Astrocyte (in vitro differentiated cells and primary cell): ENCODE measurements at places on chromosomes 16 and 17.

DNA sequence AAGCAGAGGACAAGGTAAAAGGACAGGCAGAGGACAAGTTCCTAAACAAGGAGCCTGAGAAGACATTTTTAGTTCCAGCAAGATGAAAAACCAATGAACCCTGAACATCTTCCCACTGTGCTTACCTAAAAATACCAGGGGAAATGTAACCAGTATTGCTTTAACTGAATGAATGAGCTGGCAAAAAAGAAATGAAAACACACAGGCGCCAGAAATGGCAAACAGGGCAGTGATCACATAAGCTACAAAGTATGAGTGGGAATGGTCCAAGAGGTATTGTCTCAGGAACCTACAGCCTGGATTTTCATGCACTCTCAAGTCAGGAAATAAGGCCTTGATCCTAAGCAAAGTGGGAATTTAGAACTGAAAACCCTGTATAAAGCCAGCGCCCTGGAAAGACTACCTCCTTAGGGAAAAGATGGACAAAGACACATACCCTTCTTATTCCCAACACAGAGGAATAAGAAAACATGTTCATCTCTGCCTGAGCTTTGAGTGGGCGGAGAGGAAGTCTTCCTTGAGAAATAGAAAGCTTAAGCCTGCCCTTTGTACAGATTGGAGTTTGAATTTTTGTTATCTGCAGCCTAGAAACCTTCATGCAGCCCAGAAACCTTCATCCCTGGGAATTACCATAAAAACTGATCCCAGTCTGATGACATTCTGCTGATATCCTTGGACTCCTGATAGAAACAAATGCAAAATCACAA, 2.1 kb downstream of the CMTM2 start:
- DNase-seq: peak; percentile 57

DNA sequence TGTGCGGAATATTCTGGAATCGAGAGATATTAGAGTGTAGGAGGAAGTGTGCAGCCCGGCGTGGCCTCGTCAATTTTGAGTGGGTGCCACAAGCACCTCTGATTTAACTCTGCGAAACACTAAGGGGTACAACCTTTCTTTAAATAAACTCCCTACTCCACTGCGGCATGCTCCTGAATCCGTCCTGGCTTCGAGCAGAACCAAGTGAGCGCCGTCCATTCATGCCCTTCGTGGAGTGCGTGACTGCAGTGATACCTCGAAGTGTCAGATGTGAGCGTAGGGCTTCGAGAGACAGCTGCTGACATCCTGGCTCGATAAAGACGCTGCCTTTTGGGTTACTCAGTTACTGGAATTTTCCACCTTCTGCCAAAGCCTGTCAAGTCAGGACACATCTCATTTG, 128.8 kb downstream of the FOXL1 start:
- DNase-seq: no peak

DNA sequence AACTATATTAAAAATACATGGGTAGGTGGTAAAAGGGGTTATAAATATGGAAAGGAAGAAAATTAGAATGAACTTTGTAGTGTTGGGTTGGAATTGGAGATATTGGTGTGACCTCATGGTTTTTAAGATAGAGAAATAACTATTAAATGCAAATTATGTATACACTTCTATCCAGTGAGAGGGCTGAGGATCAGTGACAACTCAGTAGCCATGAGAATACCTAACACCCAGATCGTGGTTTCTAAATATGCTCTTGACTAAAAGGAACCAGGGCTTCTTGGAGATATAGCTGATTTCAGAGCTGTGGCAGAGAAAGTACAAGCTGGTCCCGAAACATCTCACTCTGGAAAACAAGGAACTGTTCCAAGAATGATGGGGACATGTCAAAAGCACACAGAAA, 44.4 kb downstream of the SLC6A4 start:
- DNase-seq: no peak

DNA sequence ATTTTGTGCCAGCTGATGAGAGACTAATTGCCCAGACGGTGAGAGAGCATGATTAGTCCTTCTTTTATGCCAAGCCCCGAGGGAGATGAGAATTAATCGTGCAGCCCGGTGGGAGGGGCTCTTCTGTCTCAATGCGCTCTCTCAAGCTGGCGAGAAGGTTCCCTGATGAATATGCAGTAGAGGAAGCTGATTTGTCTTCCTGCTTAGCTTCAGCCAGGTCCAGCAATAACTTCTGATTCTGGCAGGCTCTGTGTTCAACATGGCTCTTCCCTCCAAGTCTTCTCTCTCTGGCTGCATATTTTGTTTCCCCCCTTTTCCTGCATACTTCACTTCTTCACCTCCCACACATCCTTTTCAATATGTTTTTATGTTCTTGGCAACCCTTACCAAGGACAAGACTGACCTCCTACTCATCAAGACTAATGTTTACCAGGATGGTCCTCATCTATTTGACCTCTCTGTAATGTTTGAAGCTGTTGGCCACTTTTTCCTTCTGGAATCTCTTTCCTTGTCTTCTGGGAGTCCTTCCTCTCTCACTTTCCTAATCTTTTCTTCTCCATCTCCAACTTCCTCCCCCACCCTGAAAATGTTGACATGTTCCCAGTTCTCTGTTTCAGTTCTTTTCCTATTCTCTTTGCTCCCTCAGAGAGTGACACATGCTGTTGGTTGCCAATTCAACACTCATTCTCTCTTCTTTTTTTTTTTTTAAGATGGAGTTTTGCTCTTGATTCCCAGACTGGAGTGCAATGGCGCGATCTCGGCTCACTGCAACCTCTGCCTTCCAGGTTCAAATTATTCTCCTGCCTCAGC, 33.1 kb downstream of the ARL4D start:
- peak; percentile 66 for DNase-seq

GRCh38 chr17:51722994-51723393, 435.5 kb downstream of the CA10 start:
- no peak for DNase-seq

- no peak for DNase-seq
Observed at GRCh38 chr17:9414471-9414870, 161.1 kb downstream of the STX8 start.

GRCh38 chr17:14781123-14781522, 480.2 kb downstream of the HS3ST3B1 start:
- DNase-seq: no peak

DNA sequence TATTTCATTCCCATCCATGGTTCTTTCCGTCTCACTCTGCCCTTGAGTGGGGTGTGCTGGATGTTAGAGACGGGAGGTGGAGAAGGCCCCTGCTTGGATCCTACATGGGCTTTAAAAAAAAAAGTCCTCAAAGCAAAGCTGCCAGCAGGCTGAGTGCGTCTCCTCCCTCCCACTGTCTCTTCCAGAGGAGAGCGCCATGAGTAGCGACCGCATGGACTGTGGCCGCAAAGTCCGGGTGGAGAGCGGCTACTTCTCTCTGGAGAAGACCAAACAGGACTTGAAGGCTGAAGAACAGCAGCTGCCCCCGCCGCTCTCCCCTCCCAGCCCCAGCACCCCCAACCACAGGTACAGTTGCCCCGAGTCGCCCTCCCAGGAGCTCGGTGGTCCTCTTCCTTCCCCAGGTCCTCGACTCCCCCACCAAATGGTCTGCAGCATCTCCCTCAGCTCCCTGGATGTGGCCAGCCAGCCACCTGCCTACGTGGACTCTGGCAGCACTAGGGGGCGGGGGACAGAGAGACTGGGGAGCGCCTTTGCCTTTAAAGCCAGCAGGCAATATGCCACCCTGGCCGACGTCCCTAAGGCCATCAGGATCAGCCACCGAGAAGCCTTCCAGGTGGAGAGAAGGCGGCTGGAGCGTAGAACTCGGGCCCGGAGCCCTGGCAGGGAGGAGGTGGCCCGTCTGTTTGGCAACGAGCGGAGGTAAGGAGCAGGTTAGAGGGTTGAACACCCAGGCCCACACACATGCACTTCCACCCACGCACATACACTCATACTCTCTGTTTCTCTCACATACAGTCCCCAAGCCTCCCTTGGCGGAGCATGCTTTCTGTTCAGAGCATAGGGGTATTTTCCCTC, 68.2 kb downstream of the PLD6 start:
- DNase-seq: no peak
